Aorta (tissue), 5 donors: ENCODE measurements at places on chromosomes 7 and 10. TPM values are rescaled to one million over a fixed set of nuclear protein-coding genes. Genes with fewer than 3 reads are reported as not detected.
A peak's percentile ranks its signal among the peaks of the same experiment; 100 is the strongest.

DNA sequence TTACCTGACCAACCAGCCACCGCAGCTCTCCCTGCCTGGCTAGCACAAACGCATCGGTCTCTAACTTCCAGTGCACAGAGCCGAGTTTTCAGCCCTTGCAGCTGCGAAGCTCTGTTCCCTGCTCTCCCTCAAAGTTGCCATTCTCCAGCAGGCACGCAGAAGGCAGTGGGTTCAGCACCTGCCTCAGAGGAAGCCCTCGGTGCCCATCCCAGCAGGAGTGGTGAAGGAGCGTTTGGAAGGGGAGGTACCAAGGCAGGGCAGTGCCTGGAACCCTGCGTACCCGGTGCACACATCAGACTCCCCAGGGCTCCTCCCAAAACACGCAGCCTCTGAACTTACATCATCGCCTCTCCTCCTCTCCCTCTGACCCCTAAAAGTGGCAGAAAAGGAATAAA, 1.7 kb upstream of the STK32C start:
- no peaks in the 10 kb centered on the region for H3K36me3 ChIP-seq
- DNase-seq: no peak
- H3K27me3 ChIP-seq: no peaks in the 10 kb centered on the region
- H3K27ac ChIP-seq: no peak overlapping the region

- no peaks in the 10 kb centered on the region for H3K36me3 ChIP-seq
- no peak overlapping the region for H3K27ac ChIP-seq
- H3K27me3 ChIP-seq: no peaks in the 10 kb centered on the region
- no peak for DNase-seq
- no peak overlapping the region for H3K4me3 ChIP-seq
Observed at GRCh38 chr7:85806321-85806720, 619.5 kb upstream of the SEMA3D start.

EPHB4 gene
- total RNA-seq: 44.8 TPM

GRCh38 chr10:20935301-20935700, 38.2 kb upstream of the NEBL start:
- H3K27ac ChIP-seq: no peak overlapping the region
- no peak for DNase-seq
- no peaks in the 10 kb centered on the region for H3K4me1 ChIP-seq
- H3K4me3 ChIP-seq: no peak overlapping the region
- no peaks in the 10 kb centered on the region for H3K36me3 ChIP-seq

GNG11 gene
- 24.9 TPM for total RNA-seq

DNA sequence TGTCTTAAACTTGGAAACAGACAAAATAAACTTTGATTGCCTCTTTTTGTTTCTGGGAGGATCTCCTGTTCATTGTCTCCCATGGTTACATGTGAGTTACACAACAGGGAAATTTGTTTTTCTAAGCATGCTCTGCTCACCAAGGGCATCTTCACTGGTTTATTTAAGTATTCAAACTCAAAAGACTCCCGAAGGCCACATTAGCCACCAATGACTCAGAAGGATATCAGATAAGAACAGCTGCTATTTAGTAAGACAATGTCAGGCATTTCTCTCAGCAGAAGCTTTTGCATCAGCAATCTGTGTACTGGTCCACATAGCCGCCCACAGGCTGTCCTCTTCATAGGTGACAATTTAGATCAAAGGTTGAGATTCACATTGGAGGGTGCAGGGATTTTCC, 19.3 kb downstream of the OR6B1 start:
- no peaks in the 10 kb centered on the region for H3K4me1 ChIP-seq
- H3K4me3 ChIP-seq: no peak overlapping the region
- H3K27me3 ChIP-seq: no peaks in the 10 kb centered on the region
- H3K36me3 ChIP-seq: no peaks in the 10 kb centered on the region
- DNase-seq: no peak

DNA sequence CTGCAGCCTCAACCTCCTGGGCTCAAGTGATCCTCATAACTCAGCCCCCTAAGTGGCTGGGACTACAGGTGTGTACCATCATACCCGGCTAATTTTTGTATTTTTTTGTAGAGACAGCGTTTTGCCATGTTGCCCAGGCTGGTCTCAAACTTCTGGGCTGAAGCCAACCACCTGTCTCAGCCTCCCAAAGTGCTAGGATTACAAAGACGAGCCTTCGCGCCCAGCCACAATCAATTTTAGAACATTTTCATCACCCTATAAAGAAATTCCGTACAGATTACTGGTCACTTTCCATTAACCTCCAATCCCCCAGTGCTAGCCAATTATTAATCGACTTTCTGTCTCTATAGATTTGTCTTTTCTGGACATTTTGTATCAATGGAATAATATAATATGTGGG, 32.3 kb upstream of the PALS2 start:
- no peaks in the 10 kb centered on the region for H3K36me3 ChIP-seq
- no peaks in the 10 kb centered on the region for H3K27me3 ChIP-seq
- no peak for DNase-seq
- H3K27ac ChIP-seq: no peak overlapping the region

DNA sequence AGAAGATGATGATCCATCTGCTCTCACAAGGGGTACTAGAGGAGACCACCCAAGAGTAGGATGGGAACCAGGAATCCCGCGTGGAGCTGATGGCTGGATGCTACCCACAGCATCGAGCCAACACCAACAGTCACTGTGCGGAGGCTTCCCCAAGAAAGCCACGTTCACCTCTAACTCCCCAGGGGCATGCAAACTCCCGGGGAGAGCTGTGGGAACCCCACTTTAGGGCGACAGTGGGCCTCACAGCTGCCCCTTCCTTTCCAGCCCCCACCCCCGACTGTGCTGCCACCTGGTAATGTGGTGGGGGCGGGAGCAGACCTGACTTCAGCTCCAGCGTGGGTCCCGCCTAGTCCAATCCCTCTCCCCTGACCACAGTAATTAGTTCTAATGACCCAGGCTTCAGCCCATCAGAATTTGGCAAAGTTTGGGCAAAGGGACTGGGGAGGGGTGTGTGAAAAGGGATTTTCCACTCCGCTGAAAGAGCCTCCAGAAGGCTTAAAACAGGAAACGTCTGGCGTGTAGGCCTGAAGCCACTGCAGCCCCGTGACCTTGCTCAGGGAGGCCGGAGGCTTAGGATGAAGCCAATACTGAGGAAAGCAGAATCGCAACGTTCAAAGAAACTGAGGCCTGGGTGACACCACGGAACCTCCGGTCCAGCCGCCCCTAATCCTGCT, 20.3 kb downstream of the ASB13 start:
- H3K27ac ChIP-seq: no peak overlapping the region
- no peak for DNase-seq
- H3K4me3 ChIP-seq: no peak overlapping the region
- no peaks in the 10 kb centered on the region for H3K27me3 ChIP-seq

- H3K36me3 ChIP-seq: no peaks in the 10 kb centered on the region
- H3K27ac ChIP-seq: no peak overlapping the region
- DNase-seq: no peak
- peaks cover 5% of the 10 kb centered on the region for H3K4me1 ChIP-seq
- no peak overlapping the region for H3K4me3 ChIP-seq
Observed at GRCh38 chr10:6385665-6386064, 182.9 kb downstream of the PFKFB3 start.

GRCh38 chr7:5661942-5662341, 119.5 kb downstream of the RNF216 start:
- H3K36me3 ChIP-seq: peaks cover 5% of the 10 kb centered on the region
- H3K4me3 ChIP-seq: no peak overlapping the region
- no peak overlapping the region for H3K27ac ChIP-seq

SGMS1 gene
- 54.3 TPM for total RNA-seq

GRCh38 chr10:47237316-47238260, 62.4 kb upstream of the GDF10 start:
- no peak for DNase-seq
- H3K4me3 ChIP-seq: no peak overlapping the region
- no peaks in the 10 kb centered on the region for H3K4me1 ChIP-seq

- no peak for DNase-seq
- no peak overlapping the region for H3K4me3 ChIP-seq
- H3K4me1 ChIP-seq: no peaks in the 10 kb centered on the region
- no peak overlapping the region for H3K27ac ChIP-seq
- H3K36me3 ChIP-seq: no peaks in the 10 kb centered on the region
Observed at GRCh38 chr7:148222721-148223120, 367.8 kb upstream of the C7orf33 start.

- no peaks in the 10 kb centered on the region for H3K4me1 ChIP-seq
- no peaks in the 10 kb centered on the region for H3K27me3 ChIP-seq
- H3K36me3 ChIP-seq: no peaks in the 10 kb centered on the region
- H3K4me3 ChIP-seq: no peak overlapping the region
Observed at GRCh38 chr10:70974351-70974901, 86.1 kb upstream of the PCBD1 start.

DNA sequence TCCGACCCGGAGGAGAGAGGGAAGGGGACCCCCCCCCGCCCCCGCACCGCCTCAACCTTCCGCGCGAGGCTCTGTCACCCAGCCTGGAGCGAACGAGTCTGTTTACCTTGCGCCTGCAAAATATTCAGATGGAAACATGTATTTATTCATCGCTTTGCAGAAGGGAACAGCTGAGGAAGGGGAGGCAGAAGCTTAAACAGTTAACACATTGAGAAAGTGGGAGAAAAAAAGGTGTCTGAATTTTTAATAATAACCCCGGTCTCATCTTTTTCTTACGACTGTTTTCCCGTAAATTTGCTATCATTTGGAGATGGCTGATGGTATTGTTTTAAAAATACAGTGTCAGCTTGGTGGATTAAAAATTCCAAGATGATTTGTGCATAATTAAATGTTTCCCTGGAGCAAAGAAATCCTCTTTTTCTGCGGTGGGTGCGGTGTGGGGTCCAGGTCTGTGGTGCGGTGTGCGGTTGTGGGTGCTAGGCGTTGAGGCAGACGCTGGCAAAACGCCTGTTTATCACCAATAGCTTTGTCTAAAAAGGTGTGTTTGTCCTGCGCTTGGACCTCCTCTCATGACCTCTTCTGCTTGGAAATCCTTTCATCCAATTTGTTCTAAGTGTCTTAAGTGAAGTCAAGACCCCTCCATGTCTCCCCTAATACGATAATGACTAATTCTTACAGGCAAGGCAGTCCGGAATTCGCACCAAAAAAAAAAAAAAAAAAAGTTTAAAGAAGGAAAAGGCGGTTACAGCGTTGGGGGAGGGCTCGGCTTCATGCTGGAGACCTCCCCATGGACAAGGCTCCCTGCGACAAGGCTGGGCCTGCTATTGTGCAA, 1.6 kb downstream of the UNCX start:
- H3K36me3 ChIP-seq: no peaks in the 10 kb centered on the region
- DNase-seq: peak; percentile 13
- H3K27ac ChIP-seq: no peak overlapping the region
- no peak overlapping the region for H3K4me3 ChIP-seq

DNA sequence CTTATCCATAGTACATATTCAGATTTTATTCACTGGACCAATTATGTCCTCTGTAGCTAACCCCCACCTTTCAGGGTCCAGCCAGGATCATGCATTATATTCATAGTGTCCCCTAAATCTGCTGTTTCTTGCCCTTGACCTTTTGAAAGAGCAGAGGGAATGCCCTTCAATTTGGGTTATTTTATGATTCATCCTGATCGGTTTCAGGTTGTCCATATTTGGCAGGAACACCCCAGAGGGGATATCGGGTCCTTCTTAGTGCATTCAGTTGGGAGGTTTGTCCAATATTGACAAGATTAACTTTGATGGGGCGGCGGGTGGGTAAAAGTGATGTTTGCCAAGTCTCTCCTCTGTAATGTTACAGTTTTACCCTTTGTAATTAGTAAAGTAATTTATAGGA, 60.9 kb downstream of the SHH start:
- peaks cover 1% of the 10 kb centered on the region for H3K36me3 ChIP-seq
- no peak for DNase-seq
- no peak overlapping the region for H3K4me3 ChIP-seq
- H3K4me1 ChIP-seq: no peaks in the 10 kb centered on the region

DNA sequence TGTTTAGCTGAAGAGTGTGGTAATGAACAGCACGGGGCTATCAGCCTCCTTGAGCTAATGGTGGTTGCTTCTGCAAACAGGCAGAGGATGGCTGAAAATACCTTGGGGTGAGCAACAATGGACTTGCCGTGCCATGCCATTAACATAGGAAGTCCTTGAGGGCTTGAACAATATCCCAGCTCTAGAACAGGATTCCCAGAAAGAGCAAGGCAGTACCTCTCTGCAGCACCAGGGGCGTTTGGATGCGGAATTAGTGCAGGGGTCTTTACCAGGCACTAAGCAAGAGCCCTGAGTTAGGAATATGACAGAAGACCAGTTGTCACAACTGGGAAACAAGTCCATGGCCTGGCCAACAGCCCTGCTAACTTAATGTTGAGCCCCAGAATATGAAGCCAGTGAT, 143.2 kb upstream of the COBL start:
- H3K4me3 ChIP-seq: no peak overlapping the region
- no peak for DNase-seq
- H3K27ac ChIP-seq: no peak overlapping the region
- no peaks in the 10 kb centered on the region for H3K36me3 ChIP-seq
- no peaks in the 10 kb centered on the region for H3K4me1 ChIP-seq

GRCh38 chr7:45189151-45189970, 31.8 kb downstream of the RAMP3 start:
- H3K27ac ChIP-seq: no peak overlapping the region
- H3K36me3 ChIP-seq: no peaks in the 10 kb centered on the region
- DNase-seq: no peak
- H3K27me3 ChIP-seq: no peaks in the 10 kb centered on the region
- no peaks in the 10 kb centered on the region for H3K4me1 ChIP-seq
- H3K4me3 ChIP-seq: no peak overlapping the region

DNA sequence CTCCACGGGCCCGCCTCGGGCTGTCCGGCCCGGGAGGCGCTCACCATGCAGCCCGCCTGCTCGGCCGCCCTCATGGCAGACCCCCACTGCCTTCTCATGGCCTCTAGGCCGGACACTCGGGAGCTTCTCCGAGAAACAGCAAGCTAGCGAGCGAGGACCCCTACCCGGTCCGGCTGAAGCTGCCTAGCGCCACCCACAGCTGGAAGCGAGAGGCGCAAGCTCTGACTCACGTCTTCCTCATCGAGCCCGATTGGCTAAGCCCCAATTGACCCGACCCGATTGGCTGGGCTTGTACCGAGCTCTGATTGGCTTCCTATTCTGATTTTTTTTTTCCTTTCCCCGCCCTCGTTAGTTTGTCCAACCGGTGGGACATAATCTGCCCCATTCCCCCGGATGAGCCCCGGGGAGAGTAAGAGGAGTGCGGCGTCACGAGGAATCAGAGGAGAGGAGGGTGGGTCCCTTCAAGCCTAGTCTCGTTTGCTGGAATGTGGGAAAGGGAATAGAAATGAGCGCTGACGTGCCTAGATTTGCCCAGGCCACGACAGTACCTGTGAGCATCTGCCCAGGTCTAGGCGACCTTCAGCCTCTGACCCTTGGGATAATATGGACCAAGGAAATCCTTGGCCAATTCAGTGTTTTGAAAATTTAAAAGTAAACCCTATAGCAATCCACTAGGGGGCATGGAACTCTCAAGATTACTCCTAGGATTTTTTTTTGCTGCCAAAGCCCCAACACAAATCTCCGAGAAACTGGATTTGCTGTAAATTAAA, at the start of gene TYSND1:
TYSND1 (minus strand) TSS at position 212 of the 770 bp plus-strand sequence; CDS start at position 98, 114 bp downstream.
- DNase-seq: peak; percentile 98
- H3K27ac ChIP-seq: peak within 1 kb of the TSS; percentile 29
- peak within 1 kb of the TSS; percentile 45 for H3K4me3 ChIP-seq
- H3K4me1 ChIP-seq: no peaks in the 10 kb centered on the region

- DNase-seq: no peak
- H3K27ac ChIP-seq: no peak overlapping the region
- H3K4me1 ChIP-seq: no peaks in the 10 kb centered on the region
- no peak overlapping the region for H3K4me3 ChIP-seq
- H3K27me3 ChIP-seq: no peaks in the 10 kb centered on the region
- no peaks in the 10 kb centered on the region for H3K36me3 ChIP-seq
Observed at GRCh38 chr7:82715344-82715743, 271.8 kb upstream of the CACNA2D1 start.

AKR1C1 gene
- 33.6 TPM for total RNA-seq

DPYSL4 gene
- 1.4 TPM for total RNA-seq
